ENCODE measurements at places on chromosomes 1 and 21.

DNA sequence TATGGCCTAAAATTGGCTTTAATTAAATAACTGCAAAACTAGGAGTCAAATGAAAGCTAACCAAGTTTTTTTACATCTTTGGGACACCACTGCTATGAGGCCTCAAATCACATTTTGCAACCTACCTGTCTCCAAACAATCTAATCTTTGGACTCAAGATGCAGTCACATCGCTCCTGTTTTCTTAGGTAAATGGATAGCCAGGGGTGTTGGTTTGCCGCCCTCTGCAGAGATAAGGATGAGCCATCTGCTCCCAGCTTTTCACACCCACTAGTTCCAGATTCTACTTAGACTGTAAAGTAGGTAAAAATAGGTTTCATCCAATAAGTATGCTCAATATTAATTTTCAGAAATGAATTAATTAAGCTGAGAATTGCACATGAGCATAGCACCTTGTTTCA is 456.5 kb downstream of the KIF26B start:
- DNase-seq, result no peak

DNA sequence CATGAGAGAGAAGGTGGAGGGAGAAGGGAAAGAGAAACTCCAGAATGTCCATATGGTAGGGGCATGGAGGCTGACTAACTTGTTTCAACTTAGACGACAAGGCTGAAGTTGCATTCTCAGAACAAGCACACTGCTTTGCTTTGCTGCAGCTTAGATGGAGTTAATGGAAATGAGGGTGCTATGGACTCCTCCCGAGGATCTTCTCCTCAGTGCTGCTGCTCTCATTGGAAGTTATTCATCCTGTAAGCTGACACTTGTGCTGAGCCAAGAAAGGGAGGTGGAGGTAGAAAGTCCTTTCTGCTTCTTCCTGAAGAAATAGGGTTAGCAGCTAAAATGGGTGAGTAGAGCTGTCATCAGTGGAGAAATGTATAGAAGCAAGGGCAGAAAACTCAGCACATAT is 215.3 kb downstream of the SEC16B start:
- DNase-seq, result no peak

DNA sequence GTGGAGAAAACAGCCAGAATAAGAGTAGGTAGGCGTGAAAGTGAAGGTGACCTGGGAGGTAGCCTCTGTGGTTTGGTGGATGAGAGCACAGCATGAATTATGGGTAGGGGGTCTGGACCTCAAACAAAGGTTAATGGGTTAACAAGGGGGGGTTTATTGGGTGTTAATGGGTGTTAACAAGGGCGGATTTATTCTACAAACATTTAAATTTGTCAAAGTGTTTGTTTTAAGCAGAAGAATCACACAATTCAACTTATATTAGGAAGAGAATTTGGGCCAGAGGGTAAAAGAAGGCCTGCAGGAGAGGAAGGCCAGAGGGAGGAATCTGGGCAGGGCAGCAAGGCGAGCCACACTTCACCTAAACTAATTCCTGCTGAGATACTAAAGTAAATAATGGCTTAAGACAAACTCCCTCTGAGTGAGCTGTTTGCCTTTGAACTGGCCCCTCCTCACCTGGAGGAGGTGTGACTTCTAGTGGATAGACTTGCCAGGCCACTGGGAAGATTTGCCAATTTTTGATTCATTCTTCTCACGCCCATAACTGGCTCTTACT is 191.7 kb downstream of the GIPC2 start:
- DNase-seq, result no peak

DNA sequence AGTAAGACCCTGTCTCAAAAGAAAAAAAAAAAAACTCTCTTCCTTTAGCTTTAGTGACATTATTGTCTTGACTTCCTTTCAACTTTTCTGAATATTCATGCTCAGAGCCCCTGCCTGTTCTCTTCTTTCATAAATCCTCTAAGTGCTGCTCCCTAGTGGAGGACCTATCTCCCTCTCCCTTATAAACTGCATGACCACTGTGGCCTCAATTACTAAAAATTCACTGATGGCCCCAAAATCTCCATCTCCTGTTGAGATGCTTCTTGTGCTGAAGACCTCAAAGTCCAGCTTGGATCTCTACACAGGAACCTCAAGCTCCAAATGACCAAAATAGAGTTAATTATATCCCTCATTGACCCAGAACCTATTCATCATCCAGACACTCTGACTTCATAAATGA is 7.8 kb downstream of the ITLN1 start:
- peak; percentile 45 for DNase-seq

GRCh38 chr1:232033285-232033684 is 406.7 kb downstream of the DISC1 start:
- DNase-seq, result no peak

DNA sequence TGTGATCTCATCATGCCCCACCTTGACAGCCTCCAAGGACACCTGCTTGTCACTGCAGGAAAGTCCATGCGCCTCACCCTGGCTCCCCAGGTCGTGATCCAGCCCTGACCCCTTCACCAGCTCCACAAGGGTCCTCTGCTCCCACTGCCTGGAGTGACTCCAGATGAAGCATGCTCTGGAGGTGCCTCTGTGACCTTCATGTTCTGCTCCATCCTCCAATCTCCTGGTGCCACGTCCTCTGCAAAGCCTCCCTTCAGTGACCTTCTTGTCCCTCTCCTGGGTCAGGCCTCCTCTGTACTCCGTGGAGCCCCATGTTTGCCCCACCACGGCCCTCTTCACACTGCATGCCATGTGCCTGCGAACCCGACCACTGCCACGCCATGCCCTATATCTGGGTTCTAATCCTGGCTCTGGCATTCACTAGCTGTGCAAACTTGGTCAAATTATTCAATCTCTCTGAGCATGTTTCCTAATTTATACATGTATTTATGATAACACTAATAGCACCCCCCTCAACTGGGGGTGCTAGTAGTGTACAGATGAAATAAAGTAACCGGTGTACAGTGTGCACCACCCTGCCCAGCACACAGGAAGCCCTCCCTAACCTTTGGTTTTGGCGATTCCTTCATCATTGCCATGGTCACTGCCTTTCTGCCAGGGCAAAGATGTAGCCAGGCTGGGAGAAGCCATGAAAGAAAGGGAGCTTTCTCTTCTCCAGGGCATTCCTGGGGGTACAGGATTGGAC is 77.4 kb downstream of the STUM start:
- DNase-seq, result no peak

DNA sequence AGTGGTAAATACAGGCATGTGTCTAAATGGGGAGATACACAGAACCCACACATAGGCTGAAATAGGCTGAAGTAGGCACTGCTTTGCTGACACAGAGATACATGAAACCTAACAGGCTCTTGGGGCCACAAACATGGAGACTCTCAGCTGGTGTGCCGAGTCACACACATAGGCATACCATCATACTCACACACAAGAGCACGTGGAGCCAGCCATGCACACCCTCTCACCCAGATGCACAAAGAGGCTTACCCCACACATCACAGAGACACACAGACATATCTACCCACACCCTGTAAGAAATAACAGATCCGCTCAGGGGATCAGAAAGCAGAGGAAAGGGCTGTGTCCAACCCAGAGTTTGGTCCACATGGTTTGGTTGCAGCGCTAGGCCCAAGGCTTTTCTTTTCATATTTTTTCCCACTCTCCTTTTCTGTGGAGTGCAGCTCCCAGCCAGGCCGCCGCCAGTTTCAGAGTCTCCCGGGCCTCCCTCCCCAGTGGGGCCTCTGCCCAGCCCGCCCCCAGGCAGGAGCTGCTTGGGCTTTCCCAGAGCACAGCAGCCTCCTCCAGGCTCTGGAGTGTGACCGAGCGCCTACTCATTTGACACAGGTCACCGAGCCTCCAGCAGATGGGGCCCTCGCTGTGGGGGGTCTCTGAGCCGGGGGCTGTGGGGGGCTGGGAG is 3.9 kb upstream of the POU3F1 start:
- no peak for DNase-seq

DNA sequence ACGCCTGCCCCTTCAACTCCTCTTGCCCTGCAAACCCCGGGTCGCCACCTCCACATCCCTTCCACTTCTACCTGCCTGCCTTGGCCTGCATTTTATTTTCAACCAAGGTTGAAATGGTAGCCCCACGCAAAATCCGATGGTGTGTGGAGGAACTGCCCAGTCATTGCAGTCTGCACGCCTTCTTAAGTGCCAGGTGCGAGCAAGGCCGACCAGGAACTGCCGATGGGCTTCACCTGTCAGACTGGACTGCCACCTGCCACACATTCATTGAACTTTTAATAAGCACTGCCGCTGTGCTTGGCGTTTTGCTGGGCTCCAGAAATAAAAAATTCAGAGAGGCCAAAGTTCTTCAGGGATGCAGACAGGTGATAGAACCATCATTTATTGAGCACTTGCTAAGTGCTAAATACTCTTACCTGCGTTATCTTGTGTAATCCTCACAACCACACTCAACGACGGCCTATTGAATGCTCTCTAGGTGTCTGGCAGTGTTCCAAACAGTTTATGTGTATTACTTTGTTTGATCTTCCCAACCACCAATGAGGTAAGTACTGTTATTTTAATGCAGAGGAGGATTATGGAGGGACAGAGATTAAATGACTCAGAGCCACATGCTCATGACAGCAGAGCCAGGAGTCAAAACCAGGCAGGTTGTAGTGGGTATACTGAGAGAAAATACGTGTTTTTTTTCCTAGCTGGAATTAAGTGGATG is 36.2 kb downstream of the CACHD1 start:
- DNase-seq, result no peak

DNA sequence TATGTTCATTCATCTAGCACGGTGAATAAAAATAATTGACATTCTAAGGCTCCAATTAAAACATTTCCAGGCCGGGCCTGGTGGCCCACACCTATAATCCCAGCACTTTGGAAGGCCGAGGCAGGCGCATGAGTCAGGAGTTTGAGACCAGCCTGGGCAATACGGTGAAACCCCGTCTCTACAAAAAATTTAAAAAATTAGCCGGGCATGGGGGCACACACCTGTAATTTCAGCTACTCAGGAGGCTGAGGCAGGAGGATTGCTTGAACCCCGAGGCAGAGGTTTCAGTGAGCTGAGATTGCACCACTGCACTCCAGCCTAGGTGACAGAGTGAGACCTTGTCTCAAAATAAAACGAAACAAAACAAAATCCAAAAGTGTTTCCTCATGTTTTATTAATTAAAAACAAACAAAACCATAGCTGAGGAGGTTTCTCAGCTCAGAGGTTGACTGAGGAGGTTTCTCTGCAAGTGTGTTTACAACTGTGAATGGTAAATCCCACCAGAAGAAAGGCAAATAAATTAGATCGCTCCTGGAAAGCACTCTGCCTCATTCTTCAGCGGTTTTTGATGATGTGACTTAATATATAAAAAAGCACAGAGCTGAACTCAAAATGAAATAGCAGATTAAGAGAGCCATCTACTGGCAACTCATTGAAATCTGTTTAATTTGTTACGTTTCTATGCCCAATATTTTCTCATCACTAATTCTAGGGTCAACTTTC is 37.7 kb upstream of the ATG4C start:
- peak; percentile 68 for DNase-seq

GRCh38 chr21:26194811-26195251 is 24.3 kb upstream of the APP start:
- no peak for DNase-seq

GRCh38 chr1:44380666-44381177 is 24.3 kb upstream of the RNF220 start:
- DNase-seq, result no peak

- DNase-seq, result no peak
These were observed 11.8 kb downstream of the VCAM1 start for GRCh38 chr1:100731309-100731708.

GRCh38 chr1:165851034-165851658 is 23.7 kb downstream of the UCK2 start:
- DNase-seq, result peak; percentile 49

- DNase-seq, result no peak
These were observed 70.9 kb downstream of the ERI3 start for GRCh38 chr1:44284184-44284583.

GRCh38 chr1:100536031-100536430 is 1.9 kb upstream of the GPR88 start:
- peak; percentile 85 for DNase-seq

GRCh38 chr1:83998205-83998497 is 781 bp downstream of the TTLL7 start:
- DNase-seq, result no peak

DNA sequence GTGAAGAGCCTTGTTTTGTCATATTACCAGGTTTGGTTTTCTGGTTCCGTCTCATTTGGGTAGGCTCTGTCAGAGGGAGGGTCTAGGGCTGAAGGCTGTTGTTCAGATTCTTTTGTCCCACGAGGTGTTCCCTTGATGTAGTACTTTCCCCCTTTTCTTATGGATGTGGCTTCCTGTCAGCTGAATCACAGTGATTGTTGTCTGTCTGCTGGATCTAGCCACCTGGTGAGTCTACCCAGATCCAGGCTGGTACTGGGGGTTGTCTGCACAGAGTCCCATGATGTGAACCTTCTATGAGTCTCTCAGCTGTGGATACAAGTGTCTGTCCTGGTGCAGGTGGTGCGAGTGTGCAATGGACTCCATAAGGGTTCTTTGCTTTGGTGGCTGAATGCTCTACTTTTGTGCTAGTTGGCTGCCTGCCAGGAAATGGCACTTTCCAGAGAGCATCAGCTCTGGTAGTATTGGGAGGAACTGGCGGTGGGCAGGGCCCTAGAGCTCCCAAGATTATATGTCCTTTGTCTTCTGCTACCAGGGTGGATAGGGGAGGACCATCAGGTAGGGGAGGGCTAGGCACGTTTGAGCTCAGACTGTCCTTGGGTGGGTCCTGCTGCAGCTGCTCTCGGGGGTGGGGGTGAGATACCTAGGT is 246.0 kb downstream of the RYR2 start:
- DNase-seq, result no peak

GRCh38 chr1:100657876-100658715 is 61.4 kb upstream of the VCAM1 start:
- no peak for DNase-seq

GRCh38 chr21:35963920-35964451 is 96.3 kb downstream of the SETD4 start:
- DNase-seq, result no peak

DNA sequence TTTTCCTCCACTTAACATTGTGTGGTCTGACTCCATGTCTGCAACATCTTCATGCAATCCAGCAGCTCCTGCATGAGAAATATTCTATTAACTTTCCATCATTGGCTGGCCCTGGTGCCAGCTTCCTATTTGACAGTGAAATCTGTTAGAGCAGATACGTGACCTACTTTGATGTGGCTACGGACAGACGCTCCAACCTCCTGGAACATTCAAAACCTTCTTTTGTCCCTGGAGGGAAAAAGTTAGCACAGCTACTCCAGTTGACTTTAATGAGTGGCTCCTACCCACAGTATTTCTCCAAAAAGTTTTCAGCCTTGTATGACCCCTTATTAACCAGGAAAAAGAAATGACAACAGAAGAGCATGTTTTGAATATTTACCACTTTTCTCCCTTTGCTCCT is 22.0 kb downstream of the PRAMEF20 start:
- no peak for DNase-seq
